Vagina (tissue), 2 donors: ENCODE measurements at places on chromosomes 6 and 20.
A peak's percentile ranks its signal among the peaks of the same experiment; 100 is the strongest.

- no peak for DNase-seq
Observed at GRCh38 chr6:40138273-40138720, 204.0 kb upstream of the MOCS1 start.

- DNase-seq = no peak
Observed at GRCh38 chr6:136235233-136235564, 14.9 kb downstream of the MTFR2 start.

DNA sequence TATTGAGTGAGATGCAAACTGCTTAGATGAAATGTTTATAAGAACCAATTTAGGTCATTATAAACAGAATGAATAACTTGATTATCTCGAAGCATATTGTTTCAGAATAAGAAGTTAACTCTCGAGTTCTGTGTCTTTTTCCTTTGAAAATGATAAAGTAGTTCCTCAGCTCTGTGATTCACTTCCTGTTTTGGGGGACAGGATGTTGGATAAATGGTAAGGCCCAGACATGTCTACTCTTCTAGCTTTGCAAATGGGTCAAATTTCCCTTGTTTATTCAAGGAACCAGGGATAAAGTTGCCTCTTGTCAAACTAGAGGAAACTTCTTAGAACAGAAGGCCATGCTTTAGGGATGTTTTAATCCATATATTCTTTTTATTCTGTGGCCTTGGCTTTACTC lies 246.9 kb downstream of the SOX4 start:
- DNase-seq = no peak

DNA sequence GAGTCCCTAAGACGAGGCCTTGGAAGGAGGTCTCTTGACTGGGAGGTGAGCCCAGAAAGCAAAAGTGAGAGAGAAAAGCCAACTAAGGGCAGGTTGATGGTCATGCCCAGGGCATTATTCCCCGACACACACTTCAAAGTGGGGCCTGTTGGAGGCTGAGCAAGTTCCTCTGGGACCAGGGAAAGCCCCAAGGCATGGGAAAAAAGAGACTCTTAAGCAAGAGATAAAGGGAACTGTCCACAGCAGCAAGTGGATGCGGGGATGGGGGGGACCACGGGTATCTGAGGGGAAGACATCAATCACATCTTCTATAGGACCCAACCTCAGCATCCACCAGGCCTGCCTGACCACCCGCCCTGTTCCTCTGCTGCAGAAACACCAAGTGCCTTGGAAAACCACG lies 119.9 kb upstream of the MAFB start:
- peak; percentile 34 for DNase-seq

- no peak for DNase-seq
Observed at GRCh38 chr6:604579-604978, 52.3 kb downstream of the HUS1B start.

- DNase-seq = no peak
Observed at GRCh38 chr20:22729616-22730236, 145.4 kb upstream of the FOXA2 start.

- no peak for DNase-seq
Observed at GRCh38 chr6:115514656-115515055, 546.0 kb downstream of the FRK start.

DNA sequence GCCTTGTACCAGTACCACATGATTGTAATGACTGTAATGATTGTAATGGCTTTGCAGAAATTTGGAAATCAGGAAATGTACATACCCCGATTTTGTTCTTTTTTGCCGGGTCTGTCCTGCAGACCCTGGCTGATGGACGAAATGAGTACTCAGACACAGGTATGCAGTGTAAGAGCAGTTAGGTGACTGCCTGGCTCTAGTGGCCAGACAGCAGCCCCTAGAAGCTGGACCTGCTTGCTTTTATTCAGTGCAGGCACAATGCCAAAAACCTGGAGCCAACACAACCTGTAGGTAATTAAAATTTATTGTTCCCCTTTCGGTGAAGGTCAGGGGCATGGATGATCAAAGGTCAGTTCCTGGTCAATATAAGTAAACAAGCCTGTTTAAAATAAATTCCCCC lies 346.0 kb downstream of the NKAIN2 start:
- DNase-seq = no peak

DNA sequence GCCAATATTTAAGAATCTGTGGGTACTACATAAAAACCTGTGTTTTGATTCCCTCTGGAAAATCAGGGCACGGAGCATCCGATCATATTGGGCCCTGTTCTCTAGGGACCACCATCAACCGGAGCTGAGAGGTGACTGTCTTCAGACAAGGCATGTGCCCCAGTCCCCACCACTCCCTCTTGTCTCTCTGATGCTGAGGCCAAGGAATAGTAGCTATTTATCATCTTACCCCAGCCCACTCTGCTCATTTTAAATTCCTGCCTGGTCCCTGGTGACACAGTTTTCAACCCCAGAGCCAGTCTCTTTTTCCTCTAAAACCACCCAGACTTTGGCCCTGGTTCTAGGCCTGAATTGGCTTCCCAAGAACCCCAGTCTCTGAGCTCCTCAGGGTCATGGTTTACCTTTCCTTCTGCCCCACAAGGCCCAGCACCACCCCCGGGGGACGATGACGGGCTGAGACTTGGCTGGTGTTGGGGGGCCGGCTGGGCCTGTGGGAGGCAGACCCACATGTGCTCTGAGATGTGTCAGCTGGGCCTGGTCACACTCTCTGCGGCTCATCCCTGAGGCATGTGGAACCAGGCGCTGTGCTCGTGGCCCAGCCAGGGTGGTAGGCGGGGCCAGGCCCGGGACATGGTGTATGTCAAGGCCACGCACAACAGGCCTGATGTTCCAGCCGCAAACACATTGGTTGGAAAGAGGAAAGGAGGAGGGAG lies 114.4 kb downstream of the CEBPB start:
- peak; percentile 99 for DNase-seq

GRCh38 chr20:44739942-44740341 lies 5.7 kb upstream of the KCNK15 start:
- DNase-seq = no peak

- no peak for DNase-seq
Observed at GRCh38 chr6:90406142-90406794, 109.6 kb upstream of the BACH2 start.
